Left lung (tissue), 14 donors: ENCODE measurements at places on chromosomes 5 and 9.

GRCh38 chr9:126589349-126589748 lies 24.4 kb upstream of the LMX1B start:
- H3K4me1 ChIP-seq: peaks cover 7% of the 10 kb centered on the region
- no peak overlapping the region for H3K4me3 ChIP-seq
- H3K36me3 ChIP-seq: no peaks in the 10 kb centered on the region
- H3K27ac ChIP-seq: no peak overlapping the region

DNA sequence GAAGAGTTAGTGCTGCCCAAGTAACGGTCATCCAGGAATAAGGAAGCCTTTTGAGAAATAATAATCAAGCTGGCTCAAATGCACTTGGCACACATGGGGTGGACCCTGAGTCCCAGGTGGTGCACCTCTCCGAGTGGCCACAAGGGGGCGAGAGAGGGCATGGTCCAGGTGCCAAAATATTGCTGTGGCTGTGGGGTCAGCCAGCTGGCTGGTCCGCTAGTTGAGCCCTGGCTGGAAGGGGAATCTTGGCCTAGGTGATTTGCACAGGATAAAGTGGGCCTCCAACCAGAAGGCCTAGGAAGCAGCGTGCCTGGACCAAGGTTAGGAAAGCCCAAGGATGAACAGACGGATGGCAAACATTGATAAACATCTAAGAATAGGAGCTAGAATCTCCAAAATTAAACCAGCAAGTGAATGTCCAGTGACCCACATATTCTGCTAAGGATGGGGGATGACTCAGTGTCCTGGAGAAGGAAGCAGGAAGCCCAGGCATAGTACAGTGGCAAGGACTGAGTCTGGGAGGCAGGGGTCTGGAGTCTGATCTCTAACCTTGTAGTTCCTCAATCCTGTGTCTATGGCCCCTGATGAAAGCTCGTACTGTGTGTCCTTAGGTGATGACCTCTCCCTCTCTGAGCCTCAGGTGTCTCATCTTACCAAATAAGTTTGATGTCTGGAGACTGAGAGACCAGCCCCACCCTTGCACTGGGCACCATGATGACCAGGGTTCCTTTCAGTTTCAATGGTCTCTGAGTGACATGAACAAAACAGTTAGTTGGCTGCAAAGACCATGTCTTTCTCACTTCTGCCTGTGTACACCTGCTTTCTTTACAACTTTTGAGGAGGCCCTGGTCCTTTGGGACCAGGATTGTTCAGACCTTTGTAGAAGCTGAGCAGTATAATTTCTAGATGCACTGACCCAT lies 19.2 kb upstream of the SHB start:
- no peaks in the 10 kb centered on the region for H3K27me3 ChIP-seq
- no peaks in the 10 kb centered on the region for H3K36me3 ChIP-seq
- H3K4me3 ChIP-seq: no peak overlapping the region
- H3K4me1 ChIP-seq: no peaks in the 10 kb centered on the region

DNA sequence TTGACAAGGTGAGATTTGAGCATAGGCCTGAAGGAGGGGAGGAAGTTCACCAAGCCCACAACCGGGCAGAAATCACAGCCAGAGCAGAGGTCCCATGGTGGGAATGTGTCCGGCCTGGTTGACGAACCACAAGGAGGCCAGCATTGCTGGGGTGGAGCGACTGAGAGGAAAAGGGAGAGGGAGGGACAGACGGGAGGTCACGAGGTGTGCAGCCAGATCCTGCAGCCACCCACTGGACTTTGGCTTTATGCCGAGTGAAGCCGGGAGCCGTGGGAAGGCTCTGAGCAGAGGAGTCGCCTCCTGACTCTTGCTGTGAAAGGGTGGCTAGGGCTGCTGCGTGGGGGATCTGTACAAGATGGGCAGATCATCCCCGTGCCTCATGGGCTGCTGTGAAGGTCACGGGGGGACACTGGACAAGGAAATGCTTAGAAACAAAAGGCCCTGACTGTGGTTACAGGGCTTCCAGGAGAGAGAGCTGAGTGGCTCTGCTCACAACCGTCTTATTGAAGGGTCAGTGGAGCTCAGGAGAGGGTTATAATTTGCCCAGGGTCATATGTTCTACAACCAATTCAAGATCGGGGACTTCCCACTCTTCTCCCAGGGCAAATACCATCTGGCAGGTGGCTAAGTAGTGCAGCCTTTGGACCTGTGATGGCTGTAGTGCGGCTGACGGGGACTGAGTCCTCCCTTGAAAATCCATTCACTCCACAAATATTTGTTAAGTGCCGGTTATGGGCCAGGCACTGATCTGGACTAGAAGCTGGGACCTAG lies 15.6 kb upstream of the CD74 start:
- peak; percentile 77 for DNase-seq
- no peaks in the 10 kb centered on the region for H3K36me3 ChIP-seq
- no peaks in the 10 kb centered on the region for H3K27me3 ChIP-seq
- H3K4me1 ChIP-seq: no peaks in the 10 kb centered on the region
- no peak overlapping the region for H3K4me3 ChIP-seq

- H3K4me1 ChIP-seq: peaks cover 23% of the 10 kb centered on the region
- no peaks in the 10 kb centered on the region for H3K36me3 ChIP-seq
- DNase-seq: no peak
- no peak overlapping the region for H3K27ac ChIP-seq
These were observed 138.1 kb downstream of the RGS3 start for GRCh38 chr9:113601656-113602055.

- no peak overlapping the region for H3K27ac ChIP-seq
- H3K27me3 ChIP-seq: no peaks in the 10 kb centered on the region
- no peak for DNase-seq
- no peak overlapping the region for H3K4me3 ChIP-seq
- no peaks in the 10 kb centered on the region for H3K36me3 ChIP-seq
These were observed 1883.7 kb upstream of the C9orf72 start for GRCh38 chr9:29456940-29457339.

- H3K4me3 ChIP-seq: no peak overlapping the region
- no peaks in the 10 kb centered on the region for H3K36me3 ChIP-seq
- DNase-seq: no peak
- no peak overlapping the region for H3K27ac ChIP-seq
These were observed 122.1 kb downstream of the YIPF5 start for GRCh38 chr5:144048259-144048856.

- no peaks in the 10 kb centered on the region for H3K36me3 ChIP-seq
- no peak overlapping the region for H3K4me3 ChIP-seq
- no peaks in the 10 kb centered on the region for H3K27me3 ChIP-seq
- no peak overlapping the region for H3K27ac ChIP-seq
- H3K4me1 ChIP-seq: no peaks in the 10 kb centered on the region
These were observed 8.4 kb upstream of the SPATA31E1 start for GRCh38 chr9:87874304-87874623.

DNA sequence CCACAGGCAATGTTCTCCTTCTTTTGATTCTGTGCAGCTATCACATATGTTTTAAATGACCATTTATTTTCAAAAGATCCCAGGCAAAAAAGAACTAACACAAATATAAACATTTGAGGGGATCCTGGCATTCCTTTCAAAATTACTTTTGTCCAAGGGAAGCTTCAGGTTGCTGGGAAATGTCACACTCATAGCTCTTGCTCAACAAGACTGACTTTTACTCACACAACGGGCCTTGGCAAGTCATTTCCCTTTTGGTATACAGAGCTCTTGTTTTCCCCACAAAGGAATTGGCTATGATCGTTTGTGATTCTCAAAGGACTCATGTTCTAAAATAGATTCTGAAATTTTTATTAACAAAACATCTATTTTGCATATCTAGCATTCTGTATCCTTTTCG lies 4.5 kb upstream of the PALM2AKAP2 start:
- peaks cover 40% of the 10 kb centered on the region for H3K27me3 ChIP-seq
- no peak overlapping the region for H3K27ac ChIP-seq
- no peaks in the 10 kb centered on the region for H3K36me3 ChIP-seq
- H3K4me1 ChIP-seq: peaks cover 3% of the 10 kb centered on the region

DNA sequence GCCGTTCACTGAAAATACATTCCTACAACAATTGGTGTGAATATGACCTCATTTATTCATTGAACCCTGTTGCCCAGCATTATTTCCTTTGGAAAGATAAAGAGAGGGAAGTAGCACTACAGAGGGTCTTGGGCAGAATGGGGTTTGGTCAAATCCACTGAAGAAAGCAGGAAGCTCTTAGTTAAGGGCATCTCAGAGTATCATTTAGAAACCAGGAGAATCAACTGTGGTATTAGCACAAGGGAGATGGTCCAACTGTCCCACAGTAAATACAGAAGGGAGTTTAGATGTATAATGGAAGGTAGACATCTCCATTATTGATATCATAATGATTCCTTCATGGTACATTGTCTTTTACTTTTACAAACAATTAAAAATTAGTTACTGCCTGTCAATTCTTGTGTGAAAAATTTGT lies 47.1 kb downstream of the LIX1 start:
- DNase-seq: no peak
- no peaks in the 10 kb centered on the region for H3K27me3 ChIP-seq
- peaks cover 15% of the 10 kb centered on the region for H3K4me1 ChIP-seq

GRCh38 chr9:89036891-89037290 lies 45.6 kb downstream of the S1PR3 start:
- no peaks in the 10 kb centered on the region for H3K4me1 ChIP-seq
- H3K27ac ChIP-seq: peak overlapping the region; percentile 20
- H3K4me3 ChIP-seq: no peak overlapping the region
- no peaks in the 10 kb centered on the region for H3K27me3 ChIP-seq
- DNase-seq: no peak

- H3K4me1 ChIP-seq: no peaks in the 10 kb centered on the region
- H3K4me3 ChIP-seq: no peak overlapping the region
- no peaks in the 10 kb centered on the region for H3K36me3 ChIP-seq
These were observed 52.4 kb downstream of the DMRT1 start for GRCh38 chr9:893843-894420.

DNA sequence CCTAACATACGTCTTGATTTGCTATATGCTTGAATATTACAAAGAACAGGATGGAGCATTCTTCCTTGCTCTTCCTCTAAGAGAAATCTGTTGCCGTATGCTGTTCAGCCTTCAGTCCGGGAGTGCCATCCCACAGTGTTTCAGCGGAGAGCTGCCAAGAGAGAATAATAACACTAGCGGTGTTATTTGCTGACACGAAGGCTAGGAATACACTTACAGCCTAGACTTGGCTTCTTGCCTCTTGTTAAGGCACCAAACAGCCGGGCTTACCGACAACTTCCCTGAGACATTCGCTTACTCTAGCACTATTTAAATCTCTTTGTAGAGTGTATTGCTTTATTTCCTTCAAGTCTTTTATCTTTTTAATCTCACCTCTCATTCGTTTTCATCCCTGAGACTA lies 31.4 kb downstream of the KCTD16 start:
- H3K4me3 ChIP-seq: no peak overlapping the region
- H3K36me3 ChIP-seq: no peaks in the 10 kb centered on the region
- H3K27ac ChIP-seq: no peak overlapping the region
- DNase-seq: no peak
- peaks cover 32% of the 10 kb centered on the region for H3K27me3 ChIP-seq

- H3K36me3 ChIP-seq: no peaks in the 10 kb centered on the region
- DNase-seq: no peak
These were observed 45.2 kb upstream of the FAM240B start for GRCh38 chr9:38765101-38765500.

GRCh38 chr9:124004593-124004992 lies 7.0 kb upstream of the LHX2 start:
- H3K4me1 ChIP-seq: peaks cover 25% of the 10 kb centered on the region
- H3K4me3 ChIP-seq: no peak overlapping the region
- H3K27me3 ChIP-seq: peaks cover 100% of the 10 kb centered on the region
- H3K36me3 ChIP-seq: no peaks in the 10 kb centered on the region

DNA sequence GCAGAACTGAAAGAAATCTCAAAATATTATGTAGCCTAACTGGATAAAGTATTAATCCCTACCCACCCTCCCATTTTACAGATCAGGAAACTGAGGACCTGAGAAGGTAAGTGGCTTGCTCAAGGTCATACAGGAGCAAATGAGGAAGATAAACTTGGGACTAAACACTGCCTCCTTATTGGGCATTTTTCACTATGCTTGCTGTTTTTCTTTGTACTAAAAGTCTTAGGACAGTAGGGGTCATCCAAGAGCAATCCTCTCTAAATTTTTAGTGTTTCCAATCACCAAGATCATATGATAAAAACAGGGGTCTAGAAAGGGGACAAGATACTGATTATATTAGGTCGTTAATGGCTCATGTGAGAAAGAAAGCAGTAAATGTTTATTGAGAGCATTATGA lies 80.8 kb downstream of the RORB start:
- H3K4me1 ChIP-seq: no peaks in the 10 kb centered on the region
- no peaks in the 10 kb centered on the region for H3K27me3 ChIP-seq
- no peak overlapping the region for H3K27ac ChIP-seq
- H3K36me3 ChIP-seq: no peaks in the 10 kb centered on the region
- no peak for DNase-seq

DNA sequence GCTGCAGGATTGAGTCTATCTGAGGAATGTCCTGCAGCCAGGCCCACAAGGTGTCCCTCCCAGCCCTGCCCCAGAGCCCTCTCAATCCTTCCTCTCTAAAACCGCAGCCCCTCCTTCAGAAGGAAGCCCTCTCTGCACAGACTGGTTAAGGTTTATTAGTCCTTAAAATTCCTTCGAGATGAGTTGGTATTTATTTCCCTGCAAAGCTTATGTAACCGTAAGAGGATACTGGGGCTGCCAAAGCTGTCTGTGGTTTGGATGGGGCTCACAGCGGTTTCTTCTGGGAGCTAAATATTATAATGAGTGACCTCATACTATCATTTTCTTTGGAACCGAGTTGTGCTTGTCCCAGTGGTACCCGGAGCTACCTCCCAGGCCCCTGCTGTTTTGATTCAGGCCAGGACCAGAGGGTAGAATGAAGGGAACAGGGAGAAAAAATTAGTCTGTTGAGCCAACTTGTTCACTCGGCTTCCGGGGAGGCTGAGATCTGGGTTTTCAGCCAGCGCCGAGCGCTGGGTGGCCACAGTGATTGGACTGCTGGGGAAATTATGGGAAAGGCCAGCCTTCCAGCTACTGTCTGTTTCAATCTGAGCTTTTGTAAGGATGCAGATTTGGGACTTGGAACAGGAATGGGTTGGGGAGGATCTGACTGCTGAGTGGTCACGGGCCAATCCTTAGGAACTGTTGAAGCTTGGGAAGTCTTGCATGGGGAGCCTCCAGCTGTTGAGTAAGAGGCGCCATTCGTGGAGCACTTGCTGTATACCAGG lies 107.5 kb downstream of the NDFIP1 start:
- H3K36me3 ChIP-seq: no peaks in the 10 kb centered on the region
- no peaks in the 10 kb centered on the region for H3K27me3 ChIP-seq
- H3K4me1 ChIP-seq: peaks cover 16% of the 10 kb centered on the region
- H3K4me3 ChIP-seq: no peak overlapping the region

DNA sequence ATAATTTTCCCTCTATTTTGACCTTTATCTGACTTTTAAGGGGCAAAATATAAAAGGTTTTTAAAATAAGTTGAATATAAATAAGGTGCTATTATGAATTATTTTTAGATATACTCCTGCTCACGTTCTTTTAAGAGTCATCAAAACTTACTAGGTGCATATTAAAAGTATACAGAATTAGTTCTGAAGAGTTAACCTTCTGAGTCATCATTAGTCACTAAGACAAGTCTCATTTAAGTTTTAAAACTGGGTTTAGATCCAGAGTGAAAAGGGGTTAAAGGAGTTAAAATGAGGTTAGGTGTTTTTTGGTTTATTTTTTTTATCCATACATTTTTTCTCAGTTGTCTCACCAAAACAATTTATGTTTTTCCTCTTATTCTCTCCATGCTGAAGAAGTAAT lies 41.7 kb downstream of the SMIM15 start:
- no peaks in the 10 kb centered on the region for H3K4me1 ChIP-seq
- no peaks in the 10 kb centered on the region for H3K36me3 ChIP-seq
- H3K27ac ChIP-seq: no peak overlapping the region
- DNase-seq: no peak
